ENCODE measurements at places on chromosomes 16 and 17. TPM values are rescaled to one million over a fixed set of nuclear protein-coding genes. Genes with fewer than 3 reads are reported as not detected.

Gene NECAB2
- 1.3 TPM for total RNA-seq

Gene KRTAP3-1
- total RNA-seq = not detected

Gene PHOSPHO1
- total RNA-seq = not detected

Gene KRT28
- total RNA-seq = not detected

Gene CIITA
- total RNA-seq = not detected

Gene KRT36
- not detected for total RNA-seq

Gene CCL14
- not detected for total RNA-seq

Gene CD300A
- total RNA-seq = not detected

Gene DOC2A
- total RNA-seq = 0.76 TPM

Gene ZNF771
- total RNA-seq = 8.6 TPM

Gene GPRC5C
- 40.1 TPM for total RNA-seq

Gene TBC1D3B
- total RNA-seq = 1.8 TPM

Gene ADGRG1
- total RNA-seq = 23.8 TPM

Gene LGALS9B
- total RNA-seq = not detected

Gene RMI2
- 12.1 TPM for total RNA-seq

Gene ATAD5
- total RNA-seq = 0.38 TPM

Gene SPAG7
- 55.0 TPM for total RNA-seq

Gene SGSH
- 39.8 TPM for total RNA-seq

Gene FBXO47
- total RNA-seq = not detected

Gene AOC2
- total RNA-seq = 0.89 TPM

Gene NPTX1
- 0.49 TPM for total RNA-seq

Gene WNT3
- total RNA-seq = 1.1 TPM

Gene CCT6B
- 0.38 TPM for total RNA-seq

Gene PLA2G10
- not detected for total RNA-seq

Gene SEPTIN12
- not detected for total RNA-seq

Gene VPS35
- total RNA-seq = 41.5 TPM

Gene YWHAE
- 405 TPM for total RNA-seq

Gene LASP1
- total RNA-seq = 319 TPM

Gene CES4A
- 0.98 TPM for total RNA-seq

Gene HCRT
- not detected for total RNA-seq

Gene TOX3
- 1.0 TPM for total RNA-seq

Gene STH
- total RNA-seq = not detected

Gene SOST
- not detected for total RNA-seq

Gene EFNB3
- total RNA-seq = 3.8 TPM

Data from mesangial cell (primary cell).